ENCODE measurements at places on chromosomes 11 and 22.

DNA sequence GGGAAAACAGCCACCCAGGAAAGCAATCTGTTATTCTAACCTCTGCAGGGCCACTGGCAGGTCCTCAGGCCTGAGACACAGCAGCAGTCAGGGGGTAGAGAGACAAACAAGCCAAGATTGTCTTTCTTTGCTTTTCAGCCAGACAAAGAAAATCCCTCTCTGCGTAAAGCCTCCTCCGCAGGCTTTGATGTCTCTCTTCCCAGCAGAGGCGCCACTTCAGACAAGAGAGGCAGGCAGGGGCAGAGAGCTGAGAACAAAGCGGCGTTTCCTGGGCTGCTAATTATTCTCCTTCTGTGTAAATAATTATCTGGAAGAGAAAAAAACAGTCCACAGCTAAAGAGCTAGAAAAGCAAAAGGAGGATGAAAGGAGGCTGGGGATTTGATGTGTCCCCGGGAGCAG lies 102.7 kb upstream of the SEZ6L start:
- DNase-seq: no peak

GRCh38 chr11:124762105-124762623 lies at the start of gene ESAM:
Gene ESAM, minus strand, starts transcription at chr11:124762290. Its CDS starts 136 bp downstream, at chr11:124762154.
- no peak for DNase-seq

DNA sequence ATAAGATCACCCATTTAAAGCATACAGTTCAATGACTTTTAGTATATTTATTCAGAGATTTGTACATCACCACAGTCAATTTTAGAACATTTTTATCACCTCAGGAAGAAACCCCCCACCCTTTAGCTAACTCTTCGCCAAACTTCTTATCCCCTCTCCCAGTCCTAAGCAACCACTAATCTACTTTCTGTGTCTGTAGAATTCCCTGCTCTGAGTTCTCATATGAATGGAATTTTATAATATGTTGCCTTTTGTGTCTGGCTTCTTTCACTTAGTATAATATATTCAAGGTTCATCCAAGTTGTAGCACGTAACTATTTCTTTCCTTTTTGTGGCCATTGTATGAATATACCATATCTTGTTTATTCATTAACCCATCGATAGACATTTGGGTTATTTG lies 3.6 kb downstream of the ANKRD13D start:
- DNase-seq: no peak

DNA sequence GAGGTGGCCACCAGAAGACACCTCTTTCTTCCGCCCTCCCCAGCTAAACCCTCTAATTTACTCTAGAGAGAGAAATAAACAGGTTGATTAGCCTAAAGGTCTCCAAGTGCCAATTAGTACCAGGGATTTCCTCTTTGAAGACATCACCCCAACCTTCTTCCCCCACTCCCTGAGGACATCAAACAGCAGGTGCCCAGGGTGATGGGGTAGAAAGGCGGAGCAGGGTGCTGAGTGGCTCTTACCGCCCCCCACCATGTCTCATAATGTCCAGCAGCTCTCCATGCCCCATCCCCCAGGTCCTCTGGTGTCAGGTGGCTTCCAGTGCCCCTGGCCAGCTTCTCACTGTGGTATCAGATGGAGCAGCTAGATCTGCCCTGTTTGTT lies 5.3 kb upstream of the GNAZ start:
- no peak for DNase-seq

DNA sequence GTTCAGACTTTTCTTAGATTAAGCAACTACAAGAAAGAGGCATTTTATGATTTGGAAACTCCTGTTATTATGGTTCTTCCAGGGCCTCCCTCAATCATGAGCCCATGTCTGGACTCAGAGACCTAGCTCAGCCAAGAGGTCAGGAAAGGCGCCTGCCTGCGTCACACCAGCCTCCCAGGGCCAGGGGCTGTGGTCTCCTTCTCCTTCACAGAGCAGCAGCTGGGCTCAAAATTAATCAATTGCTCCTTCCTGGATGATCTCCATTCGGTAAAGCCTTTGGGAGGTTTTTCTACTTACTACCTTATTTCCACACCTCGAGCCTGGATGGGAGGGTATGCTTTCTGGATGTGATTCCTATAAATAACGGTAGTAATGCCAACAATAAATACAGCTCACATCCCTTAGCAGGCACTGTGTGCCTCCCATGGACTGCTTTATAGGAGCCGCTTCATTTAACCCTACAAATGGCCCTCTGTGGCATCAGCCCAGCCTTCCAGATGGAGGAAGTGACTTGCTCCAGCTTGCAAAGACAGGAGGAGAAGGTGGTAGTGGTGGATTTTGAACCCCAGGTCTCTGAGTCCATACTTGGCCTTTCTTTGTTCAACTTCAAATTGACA lies 1445.6 kb downstream of the TBC1D22A start:
- no peak for DNase-seq

GRCh38 chr22:26825960-26826935 lies 168.9 kb downstream of the MIAT start:
- no peak for DNase-seq

DNA sequence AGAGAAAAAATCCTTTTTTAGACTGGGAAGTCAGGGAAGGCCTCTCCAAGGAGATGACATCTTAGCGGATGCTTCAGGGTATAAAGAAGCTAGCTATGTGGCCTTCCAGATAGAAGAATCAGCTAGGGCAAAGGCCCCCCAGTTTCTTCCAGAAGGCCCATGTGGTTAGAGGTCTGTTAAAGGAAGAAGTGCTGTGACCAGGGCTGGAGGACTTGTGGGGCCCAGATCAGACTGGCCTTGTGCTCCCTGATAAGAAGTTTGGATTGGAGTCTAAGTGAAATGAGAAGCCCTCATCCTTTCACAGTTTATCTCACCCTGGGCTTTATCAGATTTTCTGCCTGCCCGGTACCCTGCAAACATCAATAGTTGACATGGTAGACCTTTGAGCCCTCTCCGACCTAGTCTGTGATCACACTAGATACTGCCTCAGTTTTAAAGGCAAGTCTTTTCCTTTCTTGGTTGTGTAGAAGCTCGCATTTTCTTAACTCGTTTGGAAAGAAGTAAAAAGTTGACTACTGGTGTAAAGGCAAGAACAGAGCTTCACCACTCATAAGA lies 7.8 kb downstream of the AMPD3 start:
- no peak for DNase-seq

DNA sequence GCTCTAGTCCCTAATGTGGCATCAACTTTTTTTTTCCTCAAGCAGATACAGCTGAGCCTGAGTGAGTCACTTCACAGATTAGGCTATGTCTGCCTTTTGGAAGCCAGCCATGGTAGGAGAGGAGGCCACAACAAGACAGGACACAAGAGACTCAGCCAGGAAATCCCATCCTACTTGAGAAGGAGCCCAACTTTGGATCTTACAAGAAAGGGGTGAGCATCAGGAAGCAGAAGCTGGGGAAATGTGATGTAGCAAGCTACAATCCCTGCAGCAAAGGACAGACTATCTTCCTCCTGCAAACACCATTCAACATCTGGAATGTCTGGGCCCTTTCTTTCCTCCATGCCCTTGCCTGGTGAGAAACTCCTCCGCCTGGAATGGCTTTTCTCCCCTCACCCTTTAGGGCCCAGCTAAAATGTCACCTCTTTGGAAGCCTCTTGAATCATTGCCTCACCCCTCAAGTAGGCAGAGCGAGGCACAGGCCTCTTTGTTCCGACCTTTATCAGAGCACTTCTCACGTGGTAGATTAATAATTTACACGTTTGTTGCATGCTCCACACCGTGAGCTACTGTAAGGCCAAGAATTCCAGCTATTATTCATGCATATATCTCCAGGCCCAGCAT lies 156.4 kb upstream of the PITPNB start:
- no peak for DNase-seq

GRCh38 chr11:112504056-112504455 lies 243.4 kb upstream of the PLET1 start:
- no peak for DNase-seq

DNA sequence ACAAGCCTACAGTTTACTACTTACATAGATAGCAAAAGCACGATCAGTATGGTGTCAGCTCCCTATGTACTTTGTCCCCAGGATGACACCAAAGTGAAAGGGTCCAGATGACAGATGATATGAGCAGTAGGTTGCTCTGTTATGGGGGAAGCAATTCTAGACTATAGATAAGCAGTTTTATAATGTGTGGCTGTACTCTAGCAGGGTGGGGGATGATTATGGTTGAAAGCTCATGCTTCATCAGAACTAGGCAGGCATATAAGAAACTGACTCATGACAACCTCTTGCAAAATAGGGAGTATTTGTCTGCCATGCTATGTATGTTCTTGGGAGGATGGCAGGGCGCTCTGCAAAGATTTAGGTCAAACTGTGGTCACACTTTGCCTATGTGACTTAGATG lies 158.2 kb upstream of the ZBED5 start:
- DNase-seq: no peak
